ENCODE measurements at places on chromosomes 4 and X.

GRCh38 chr4:83644677-83645659 is 109.1 kb downstream of the GPAT3 start:
- no peak for DNase-seq

DNA sequence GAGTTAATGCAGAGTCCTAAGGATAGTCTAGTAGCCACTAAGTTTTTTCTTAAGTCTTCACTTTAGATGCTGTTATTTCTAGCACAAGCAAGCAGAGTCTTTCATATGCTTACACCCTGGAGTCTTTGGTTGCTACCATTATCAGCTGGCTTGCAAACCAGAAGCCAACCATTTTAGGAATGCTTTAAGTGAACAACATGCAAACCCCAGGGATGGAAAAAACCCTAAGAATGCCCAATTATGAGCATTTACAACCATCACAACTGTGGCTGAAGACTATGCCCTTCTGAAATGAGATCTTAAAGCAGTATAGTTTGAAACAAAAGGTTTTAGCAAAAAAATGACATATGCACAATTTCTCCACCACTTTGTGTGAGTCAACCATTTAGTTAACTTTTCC is 6.6 kb downstream of the MID1IP1 start:
- DNase-seq = no peak

DNA sequence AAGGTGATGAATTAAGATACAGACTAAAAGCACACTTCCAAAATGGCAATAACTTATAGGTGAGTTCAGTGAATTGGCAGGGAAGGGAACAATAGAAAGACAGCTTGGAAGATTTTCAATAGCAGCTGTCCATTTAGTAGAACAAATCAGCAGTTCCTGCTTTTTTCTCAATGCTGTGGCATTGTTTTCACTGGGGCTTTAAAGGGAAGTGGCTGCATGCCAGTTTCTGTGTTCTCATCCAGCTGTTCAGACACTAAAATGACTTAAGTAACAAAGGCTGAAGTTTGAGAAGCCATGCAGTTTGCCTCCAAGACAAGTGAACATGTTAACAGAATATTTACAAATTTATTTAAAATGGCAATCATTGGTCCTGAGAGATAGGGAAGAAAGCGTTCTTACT is 291.9 kb downstream of the FAM47A start:
- no peak for DNase-seq

DNA sequence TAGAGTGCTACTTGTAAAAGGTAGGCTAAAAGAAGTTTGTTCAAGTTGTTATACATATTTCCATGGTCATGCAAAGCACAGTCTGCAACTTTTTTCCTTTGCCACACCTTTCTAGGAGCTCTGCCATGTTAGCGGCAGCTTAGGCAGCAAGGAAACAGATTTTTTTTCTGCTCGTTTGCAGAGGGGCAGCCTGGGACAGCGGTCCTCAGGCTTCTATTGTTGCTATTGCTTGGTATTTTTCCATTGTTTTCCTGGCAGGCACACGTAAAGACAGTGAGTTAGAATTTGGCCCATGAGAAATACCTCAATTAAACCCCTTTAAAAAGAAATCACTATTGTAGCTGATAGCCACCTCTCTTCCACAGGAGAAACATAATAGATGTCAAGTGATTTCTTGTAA is 391.4 kb downstream of the SH2D1A start:
- DNase-seq = no peak

DNA sequence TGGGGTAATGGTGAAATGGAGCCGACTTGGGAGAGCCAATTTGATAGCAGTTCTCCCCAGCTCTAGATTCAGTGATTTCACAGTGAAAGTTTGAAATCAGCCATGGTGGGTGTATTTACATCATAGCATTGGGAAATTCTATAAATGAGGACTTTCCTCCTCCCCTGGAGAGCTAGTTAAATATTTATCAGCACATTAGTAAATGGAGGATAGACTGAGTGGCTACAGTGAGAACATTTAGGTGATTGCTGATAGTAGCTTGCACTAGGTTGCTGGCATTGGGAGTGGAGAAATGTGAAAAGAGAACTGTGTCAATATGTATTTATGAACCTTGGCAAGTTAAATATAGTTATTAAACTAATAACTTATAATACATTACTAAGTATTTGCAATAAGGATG is 347.3 kb downstream of the CCSER1 start:
- DNase-seq = no peak

Data from activated T-cell treated with anti-CD3 and anti-CD28 coated beads for 48 hours (primary cell).